ENCODE measurements at places on chromosomes 7 and 10.

DNA sequence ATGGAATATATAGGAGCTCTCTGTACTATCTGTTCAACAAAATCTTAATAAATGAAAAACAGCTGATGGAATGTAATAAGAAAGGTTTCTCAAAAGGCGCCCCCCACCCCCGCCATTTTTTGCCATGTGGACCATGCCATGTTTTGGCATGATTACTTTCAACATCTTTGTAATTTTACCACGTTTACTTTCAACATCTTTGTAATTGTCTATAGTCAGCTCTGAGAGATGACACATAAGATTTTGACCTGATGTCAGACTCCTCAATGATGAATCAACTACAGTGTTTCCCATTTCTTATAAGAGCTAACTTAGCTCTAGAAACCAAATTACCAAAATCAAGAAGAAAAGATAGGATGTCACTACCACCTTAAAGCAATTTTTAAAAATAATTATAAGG, 144.9 kb upstream of the AHR start:
- no peak for DNase-seq

GRCh38 chr10:91006752-91007346, 86.0 kb upstream of the ANKRD1 start:
- no peak for DNase-seq

GRCh38 chr10:85635650-85636049, 730.9 kb downstream of the GRID1 start:
- no peak for DNase-seq

DNA sequence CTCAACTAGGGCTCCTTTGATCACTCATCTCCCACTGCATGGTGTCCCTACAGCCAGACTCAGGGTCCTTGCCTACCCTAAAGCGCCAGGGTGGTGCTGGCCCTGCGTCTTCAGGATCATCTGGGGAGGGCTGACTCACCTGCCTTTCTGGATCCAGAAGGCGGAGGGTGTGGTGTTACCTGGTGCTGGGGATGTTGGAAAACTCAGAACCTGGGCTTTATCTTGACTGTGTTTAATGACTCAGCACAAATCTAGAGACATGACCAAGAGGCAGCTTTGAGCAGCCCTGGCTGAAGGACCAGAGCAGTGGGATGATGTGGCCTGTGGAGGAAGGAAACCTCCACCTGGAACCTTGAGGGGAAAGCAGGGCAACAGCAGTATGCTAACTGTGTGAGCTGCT, 96.5 kb downstream of the GRK5 start:
- no peak for DNase-seq

- no peak for DNase-seq
Observed at GRCh38 chr7:5428478-5429252, 5.0 kb upstream of the TNRC18 start.

GRCh38 chr7:73342645-73343044, 14.7 kb downstream of the FKBP6 start:
- DNase-seq = no peak

DNA sequence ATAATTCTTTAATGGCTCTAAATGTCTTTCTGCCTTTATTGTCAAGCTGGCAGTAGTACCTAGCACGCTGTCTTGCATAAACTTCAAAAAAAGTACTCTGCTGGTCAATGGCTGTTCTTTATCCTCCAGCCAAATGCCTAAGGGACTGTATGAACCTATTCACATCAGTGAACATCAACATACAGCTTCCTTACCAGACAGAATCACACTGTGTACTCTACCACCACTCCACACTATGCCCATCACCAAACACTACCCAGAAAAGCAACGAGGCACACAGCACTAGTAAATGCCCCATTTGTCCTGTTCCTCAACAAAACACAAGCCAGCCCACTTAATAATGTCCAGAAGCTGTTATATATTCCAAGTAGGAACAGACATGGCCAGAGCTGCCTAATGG, 127.5 kb downstream of the SGMS1 start:
- no peak for DNase-seq

GRCh38 chr10:18164748-18165361, 24.6 kb downstream of the CACNB2 start:
- DNase-seq = no peak

- no peak for DNase-seq
Observed at GRCh38 chr7:50119815-50120637, 27.0 kb upstream of the ZPBP start.

- DNase-seq = no peak
Observed at GRCh38 chr10:16999665-17000451, 129.8 kb downstream of the CUBN start.

DNA sequence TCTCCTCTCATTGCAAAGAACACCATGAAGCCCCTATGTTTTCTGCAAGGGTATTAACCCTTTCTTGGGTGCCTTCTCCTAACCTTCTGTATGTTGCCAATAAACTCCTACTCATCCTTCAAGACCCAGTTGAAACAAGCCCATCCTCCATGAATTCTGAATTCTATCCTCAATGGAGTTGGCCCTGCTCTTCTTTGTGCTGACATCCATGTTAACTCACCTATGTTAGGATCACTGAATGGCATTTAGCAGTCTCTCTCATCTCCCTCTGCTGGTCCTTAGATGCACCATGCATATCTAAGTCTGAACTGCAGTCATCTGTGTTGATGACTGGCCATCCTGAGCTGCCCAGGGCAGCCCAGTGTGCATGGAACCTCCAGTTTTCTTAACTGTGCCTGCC, 129.8 kb downstream of the BUB3 start:
- no peak for DNase-seq

DNA sequence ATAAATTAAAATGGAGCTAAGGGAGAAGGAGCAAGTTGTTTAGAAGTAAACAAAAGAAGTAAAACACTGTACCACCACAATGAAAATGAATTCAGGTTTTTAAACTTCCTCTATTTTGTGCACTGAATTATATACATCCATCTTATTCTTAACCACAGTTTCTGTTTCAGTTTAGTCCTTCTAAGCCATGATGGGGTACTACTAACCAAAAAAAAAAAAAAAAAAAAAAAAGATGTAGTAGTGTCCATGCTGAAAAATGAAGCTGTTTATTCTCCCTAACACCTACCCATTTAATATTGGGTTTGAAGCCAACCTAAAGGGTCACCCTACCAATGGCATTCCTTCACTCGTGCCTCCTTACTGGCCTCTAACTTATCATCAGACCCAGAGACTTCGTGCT, 3.4 kb upstream of the BMPR1A start:
- DNase-seq = no peak

- no peak for DNase-seq
Observed at GRCh38 chr10:58331646-58332045, 3.2 kb upstream of the UBE2D1 start.

DNA sequence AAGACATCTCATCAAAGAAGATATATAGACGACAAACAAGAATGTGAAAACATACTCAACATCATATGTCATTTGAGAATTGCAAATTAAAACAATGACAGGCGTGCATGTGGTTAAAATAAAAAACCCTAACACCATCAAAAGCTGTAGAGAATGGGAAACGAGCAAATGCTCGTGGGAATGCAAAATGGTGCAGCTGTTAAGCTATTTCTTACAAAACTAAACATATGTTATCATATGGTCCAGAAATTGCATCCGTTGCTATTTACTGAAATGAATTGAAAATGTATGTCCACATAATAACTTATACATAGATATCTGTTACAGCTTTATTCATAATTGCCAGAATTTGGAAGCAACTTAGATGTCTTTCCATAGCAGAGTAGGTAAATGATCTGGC, 574.4 kb downstream of the TNS3 start:
- DNase-seq = no peak

- no peak for DNase-seq
Observed at GRCh38 chr7:147578196-147578595, 1012.4 kb upstream of the C7orf33 start.

DNA sequence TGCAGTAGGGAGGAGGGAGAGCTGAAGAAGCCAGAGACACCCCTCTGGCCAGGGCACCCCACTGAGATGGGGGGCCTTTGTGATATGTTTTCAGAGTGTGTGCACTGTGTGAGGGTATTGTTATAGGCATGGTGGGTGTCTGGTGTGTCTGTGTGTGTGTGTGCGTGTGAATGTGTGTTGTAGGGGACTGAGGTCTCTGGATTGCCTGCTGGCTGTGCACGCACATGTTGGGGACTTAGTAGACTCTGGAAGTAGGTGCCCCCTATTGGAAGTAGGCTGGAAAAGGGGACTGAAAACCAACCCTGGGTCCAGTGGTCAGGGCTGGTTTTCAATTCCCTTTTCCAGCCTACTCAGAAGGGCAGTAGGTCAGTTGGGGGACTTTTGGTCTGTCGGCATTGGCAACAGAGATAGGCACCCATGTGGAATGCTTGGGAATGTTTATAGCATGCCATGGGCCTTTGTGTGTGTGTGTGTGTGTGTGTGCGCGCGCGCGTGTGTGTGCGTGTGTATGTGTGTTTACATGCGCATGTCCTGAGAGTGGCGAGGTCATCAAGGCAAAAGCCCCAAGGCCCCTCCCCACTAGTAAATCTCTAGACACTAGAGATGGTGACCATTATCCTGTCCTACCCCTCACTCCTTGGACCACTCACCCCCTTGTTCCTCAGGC, 78.8 kb downstream of the HIF1AN start:
- DNase-seq = no peak

GRCh38 chr10:58101682-58102081, 166.0 kb downstream of the IPMK start:
- DNase-seq = no peak

DNA sequence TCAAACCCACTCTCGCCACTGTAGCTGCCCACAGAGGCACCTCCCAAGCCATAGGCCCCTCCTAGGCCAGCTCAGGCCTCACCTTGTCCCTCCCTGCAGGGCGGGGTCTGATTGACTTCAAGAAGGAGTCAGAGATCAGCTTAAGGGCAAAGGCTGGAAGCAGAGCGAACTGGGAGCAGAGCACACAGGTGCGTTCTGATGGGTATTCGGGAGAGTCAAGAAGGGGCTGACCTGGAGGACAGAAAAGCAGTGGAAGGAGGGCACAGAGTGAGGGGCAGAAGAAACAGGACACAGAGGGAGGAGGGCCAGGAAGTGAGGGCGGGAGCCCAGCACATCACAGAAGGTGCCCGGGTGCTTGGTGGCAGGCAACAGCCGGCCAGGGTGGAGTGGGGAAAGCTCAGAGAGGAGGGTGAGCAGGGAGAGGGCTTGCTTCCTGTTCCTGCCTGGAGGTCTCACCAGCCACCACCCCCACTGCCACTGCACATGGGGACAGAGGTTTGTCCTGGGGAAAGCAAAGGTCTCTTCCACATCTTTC, at the start of gene AOC1:
Gene AOC1, plus strand, starts transcription at position 147 of the 535 bp plus-strand sequence. CDS start 3,954 bp downstream, outside the sequence.
- no peak for DNase-seq

- no peak for DNase-seq
Observed at GRCh38 chr10:20870834-20871233, 26.3 kb downstream of the NEBL start.

DNA sequence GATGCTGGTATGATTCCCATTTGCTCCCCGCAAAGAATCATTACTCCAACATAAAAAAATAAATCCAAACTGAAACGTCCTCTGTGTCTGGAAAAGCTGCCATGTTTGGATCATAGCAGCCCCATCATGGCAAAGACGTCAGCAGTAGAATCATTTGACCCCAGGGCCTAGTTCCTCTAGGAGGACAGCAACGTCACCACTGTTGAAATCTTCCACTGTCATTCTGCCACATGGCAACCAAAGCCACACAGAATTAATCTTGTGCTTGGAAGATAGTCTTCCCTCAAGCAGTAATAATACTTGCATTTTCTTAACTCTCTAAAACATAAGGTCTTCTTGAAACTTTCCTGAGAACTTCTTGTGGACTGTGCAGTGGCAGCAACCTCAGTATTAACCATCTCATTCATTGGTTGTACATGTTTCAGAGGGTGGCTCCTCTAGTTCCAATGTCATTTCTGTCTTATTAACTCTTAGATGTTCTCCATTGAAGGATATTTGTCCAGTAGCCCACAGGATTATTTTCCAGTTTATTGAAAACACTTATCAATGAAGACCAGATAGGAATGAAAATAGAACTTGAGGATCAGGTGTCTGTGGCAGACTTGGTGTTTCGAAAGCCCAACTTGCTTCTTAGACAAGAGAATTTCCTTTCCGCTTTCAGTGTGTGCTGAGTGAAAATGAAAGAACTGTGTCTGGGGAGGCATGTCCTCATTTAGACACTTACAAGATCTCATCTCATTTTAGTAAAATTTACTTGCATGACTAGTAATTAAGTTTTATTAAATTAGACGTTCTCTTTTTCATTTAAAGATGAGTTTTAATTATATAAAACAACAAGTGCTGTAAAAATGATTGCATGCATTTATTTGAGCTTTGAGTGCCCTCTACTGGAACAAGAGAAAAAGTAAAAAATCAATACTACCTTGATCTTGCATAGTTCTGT, 28.9 kb upstream of the INHBA start:
- DNase-seq = no peak

GRCh38 chr7:41047789-41048191, 655.1 kb downstream of the INHBA start:
- no peak for DNase-seq

DNA sequence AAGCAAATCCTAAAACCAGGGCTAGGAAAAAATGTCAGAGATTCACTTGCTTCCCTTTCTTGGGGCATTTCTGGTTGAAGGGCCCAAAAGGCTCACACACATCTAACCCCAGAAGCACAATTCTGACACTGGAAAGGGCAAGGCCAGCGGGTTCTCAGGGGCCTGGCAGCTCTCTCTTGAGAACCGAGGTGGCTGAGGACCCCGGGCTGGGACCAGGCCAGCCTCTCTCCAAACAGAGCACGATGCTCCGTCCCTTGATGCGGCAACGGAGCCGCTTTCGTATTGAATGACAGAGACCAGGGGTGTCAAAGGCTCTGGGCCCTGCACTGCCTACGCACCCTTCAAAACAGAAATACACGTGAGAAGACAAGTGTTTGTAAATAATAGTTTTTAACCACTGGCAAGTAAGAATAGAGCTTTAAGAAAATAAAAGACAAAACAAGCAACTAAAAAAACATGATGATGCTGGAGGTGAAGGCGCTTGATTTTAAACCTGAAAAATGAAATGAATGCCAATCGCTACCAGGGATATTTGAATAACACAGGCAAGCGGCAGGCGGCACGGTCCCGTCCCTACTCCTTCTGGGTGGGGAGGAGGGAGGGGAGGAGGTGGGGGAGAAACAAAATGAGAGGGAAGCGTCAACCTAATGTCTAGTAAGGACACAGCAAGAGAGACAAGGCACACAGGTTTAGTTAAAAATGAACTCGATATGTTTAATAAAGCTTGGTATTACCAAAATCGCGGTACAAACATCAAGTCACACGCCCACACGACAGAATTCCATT, 68.0 kb downstream of the SLC29A4 start:
- no peak for DNase-seq

GRCh38 chr10:128043259-128044045, 82.8 kb downstream of the MKI67 start:
- no peak for DNase-seq

- no peak for DNase-seq
Observed at GRCh38 chr7:115410972-115411686, 489.2 kb downstream of the MDFIC start.

DNA sequence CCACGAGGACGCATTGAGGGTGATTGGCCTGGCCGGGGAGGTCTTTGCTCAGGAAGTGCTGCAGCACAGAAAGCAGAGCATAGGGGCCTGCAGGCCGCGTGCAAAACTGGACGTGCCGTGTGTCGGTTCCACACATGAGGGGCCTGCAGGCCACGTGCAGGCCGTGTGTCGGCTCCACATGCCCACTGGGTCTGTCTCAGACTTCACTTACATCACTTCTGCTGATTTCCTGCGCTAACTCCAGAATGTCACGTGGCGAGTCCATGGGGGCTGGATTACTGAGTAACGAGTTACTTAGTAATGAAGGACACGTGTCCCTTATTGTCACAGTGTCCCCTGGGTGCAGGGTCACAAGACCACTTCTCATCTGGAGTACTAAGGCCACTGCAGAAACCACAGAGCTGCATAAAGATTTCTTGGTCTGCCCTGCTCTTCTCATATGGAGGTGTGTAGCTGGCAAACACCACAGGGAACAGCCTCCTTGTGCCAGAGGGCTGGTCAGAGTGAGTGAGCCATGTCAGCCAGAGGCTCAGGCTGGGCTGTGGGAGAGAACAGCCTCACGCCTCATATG, 60.8 kb downstream of the GDI2 start:
- DNase-seq = no peak

All from cortex of kidney (tissue), 1 donor.